NCI-H187 (cell line): ENCODE measurements at places on chromosomes 7 and 10.

DNA sequence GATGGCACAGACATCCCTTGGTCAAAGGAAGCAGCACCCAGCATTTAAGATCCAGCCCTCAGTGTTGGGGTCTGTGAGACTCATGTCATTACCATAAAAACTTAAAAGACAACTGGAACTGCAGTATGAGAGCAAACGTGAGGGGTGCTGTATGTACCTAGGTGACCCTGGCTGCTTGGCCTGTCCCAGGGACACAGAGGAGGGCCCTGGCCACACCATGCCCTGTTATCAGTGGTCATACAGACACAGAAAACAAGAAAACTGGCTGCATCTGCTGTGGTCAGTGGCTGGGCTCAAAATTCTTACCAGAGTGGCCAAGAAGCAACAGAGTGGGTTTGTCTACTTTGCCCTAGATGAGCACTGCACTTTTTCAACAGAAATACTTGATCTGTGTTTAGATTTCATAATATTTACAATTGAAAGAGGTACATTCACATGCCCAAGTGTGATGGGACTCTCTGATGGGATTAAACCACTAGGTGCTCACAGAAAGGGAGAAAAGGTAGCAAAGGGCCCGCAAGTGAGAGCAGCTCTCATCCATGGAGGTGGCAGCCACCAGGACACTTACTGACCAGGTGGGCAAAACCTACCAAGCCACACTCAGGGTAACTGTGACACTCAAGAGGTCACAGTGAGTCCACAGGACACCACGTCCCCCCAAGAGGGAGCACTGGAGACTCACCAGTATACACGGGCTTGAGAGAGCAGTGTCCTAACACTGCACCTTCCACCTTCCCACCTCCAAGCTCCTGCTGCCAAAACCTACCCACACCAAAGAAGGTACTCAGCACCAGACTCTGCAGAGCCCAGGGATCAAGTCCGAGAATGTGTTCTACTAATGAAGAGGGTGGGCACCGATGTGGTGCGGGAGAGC, 68.1 kb upstream of the CAMK2B start:
- DNase-seq, result no peak

DNA sequence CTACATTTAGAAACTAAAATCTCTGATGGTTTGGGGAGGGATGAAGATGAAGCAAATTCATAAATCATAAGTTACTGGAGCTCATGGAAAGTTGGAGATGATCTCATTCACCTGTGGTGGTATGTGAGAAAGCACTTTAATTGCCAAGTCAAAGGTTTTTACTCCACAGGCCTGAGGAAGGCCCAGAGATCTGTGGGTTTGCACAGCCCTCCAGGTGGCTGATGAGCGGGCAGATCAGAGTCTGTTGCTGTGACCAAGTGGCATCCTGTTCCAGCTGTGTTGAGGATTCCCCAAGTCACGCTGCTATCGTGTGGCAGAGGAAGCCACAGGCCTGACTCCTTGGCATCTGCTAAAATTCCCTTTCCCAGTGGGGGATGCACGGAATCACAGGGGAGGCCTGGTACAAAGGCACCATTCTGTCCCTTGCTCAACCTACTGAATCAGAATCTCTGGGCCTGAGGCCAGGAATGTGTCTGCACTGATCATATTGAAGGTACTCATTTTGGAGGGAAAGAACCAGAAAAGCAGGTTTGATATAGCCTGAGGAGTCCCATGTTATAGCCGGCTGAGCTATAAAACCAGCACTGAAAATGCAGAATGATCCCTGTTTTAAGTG, 19.7 kb upstream of the DDC start:
- no peak for DNase-seq

GRCh38 chr10:114326795-114327194, 77.5 kb downstream of the AFAP1L2 start:
- no peak for DNase-seq

DNA sequence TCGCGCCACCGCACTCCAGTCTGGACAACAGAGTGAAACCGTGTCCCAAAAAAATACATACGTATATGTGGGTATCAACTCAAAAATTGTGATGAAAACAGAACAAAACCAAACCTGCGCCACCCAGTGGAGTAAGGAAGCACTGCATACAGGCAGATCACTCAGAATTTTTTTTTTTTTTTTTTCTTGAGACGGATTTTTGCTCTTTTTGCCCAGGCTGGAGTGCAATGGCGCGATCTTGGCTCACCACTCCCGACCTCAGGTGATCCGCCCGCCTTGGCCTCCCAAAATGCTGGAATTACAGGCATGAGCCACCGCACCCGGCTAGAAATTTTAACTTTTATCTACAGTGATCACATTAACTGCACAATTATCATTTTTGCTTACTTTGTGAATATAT, 9.1 kb upstream of the TMEM236 start:
- no peak for DNase-seq

GRCh38 chr10:48246501-48246900, 28.0 kb downstream of the FRMPD2 start:
- no peak for DNase-seq

DNA sequence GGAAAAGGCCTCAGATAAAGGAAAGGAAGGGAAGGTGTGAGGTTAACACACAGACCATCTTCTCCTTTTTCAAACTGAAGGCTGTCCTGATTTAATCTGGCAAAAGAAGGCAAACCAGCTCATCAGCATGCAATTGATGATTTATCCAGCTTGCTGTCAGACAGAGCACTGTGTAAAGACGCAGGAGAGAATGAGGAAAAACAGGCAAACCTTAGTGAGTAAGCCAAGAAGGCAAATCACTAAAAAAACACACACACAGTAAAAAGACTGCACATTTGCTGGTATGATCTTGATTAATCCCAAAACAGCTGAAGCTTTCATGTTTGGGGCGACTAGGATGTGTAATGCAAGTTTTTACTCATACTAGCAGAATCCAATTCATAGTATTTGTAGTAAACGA, 65.8 kb upstream of the SKAP2 start:
- no peak for DNase-seq

DNA sequence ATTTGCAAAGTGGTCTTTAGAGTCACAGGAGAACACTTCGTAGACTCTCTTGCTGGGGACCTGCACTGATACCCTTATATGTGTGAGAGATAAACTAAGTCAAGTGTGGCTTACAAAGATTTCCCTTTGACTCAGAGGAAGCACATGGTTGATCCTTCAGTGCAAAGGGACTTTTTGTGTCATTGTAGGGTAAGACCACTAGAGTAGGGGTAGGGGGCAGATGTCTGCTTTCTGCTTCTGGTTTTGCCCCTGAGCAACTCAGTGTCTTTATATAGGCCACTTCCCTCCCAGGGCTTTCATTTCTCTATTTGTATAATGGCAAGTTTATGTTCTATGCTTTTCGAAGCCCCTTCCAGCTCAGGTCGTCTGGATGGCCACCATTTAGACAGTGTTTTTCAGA, 281.7 kb downstream of the SORCS3 start:
- no peak for DNase-seq

- DNase-seq, result no peak
These were observed 222.8 kb upstream of the IMMP2L start for GRCh38 chr7:111785076-111785475.

DNA sequence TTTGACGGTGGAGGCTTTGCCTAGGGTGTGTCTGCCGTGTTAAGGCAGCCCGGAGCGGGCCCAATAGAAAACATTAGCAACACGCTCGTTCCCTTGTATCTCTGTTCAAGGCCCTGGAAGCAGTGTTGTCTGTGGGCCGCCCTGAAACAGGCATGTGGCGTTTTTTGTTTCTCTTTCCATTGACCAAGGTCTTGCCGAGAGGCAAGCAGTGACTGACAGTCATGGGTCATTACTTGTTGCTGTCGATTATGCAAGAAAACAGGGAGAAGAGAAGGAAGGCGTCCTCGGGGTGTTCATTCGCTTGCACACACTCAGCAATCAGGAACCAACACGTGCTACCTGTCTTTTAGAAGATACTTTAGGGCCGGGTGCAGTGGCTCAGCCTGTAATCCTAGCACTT, 92.5 kb downstream of the EZH2 start:
- no peak for DNase-seq

GRCh38 chr10:100468978-100469377, 6.2 kb downstream of the WNT8B start:
- no peak for DNase-seq

GRCh38 chr10:91700788-91701444, 68.0 kb upstream of the PPP1R3C start:
- DNase-seq, result no peak

DNA sequence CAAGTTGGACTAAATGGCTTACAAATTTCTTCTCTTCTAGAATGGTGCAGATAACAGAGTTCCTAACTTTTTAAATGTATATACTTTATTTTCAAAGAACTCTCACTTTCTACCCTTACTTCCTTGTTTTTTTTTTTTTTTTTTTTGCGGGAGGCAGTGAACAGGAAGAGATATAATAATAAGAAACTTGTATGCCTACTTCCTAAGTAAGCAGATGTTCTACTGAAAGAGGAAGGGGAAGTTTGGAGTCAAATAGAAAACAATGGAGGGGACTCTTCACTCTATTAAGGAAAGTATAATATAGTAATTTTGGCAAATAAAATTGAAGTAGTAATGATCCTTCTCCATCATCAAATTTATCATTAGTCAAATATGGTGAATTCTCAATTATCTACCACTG, 754.0 kb downstream of the KCNMA1 start:
- DNase-seq, result no peak

DNA sequence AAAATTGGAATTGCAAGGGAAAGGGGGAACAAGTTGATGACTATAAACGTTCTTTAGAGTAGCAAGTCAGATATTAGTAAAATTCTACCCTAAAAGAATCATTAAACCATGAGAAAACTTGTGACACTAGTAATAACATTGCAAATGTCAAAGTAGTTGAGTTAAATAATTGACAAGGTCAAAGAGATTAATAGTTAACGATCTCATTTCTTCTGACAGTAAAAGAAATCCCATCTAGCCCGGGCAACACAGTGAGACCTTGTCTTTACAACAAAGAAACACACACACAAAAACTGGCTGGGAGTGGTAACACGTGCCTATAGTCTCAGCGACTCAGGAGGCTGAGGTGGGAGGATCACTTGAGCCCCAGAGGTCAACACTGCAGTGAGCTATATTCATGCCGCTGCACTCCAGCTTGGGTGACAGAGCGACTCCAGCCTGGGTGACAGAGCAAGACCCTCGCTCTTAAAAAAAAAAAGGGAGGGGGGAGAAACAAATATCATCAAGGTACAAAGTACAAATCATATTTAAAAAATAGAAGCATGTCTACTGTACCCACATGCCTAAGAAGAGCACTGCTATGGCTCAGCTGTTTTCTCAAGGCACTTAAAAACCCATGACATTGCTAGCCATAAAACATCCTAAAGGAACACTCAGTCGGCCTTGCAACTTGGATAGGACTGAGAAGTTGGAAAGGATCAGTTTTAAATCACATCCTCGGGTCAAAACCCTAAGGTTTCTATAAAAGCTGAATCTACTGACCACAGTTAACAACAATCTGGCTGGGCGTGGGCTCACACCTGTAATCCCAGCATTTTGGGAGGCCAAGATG, 401.1 kb downstream of the PARD3 start:
- DNase-seq, result no peak

- DNase-seq, result no peak
These were observed 3.2 kb upstream of the JCAD start for GRCh38 chr10:30062582-30062981.

DNA sequence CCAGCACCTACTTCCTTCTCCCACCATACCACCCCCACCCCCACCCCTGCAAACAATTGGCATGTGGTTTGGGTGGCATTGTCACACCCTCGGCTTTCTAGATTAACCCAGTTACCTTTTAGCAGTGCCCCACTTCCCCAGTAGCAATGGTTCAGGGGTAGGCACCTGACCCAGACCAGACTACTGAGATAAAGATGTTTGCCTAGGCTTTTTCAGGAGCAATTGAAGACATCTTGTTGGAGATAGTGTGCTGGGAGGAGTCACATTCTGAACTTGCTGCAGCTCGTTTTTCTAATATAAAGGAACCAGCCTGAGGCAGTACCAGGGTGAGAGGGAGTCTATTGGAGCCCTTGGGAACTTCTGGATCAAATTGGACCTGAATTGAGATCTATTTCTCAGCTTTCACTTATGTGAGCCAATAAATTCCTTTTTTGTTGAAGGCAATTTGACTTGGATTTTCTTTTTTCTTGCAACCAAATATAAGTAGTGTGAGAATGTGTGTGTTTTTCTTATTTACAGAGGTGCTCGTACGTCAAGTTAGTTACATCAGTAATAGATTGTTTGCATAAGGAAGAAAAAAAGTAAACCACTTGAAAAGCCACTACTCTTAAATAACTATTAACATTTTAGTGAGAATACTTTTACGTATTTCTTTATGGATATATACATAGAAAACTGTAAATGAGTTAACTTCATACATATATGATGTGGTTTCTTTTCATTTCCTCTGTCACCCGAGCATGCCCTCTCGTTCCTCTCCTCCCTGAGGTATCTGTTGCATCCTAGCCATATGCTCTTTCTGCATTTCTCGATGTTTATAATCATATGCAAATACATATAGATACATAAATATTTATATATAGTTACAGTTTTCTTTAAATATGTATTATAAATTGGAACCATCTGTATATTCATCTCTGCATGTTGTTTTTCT, 38.0 kb downstream of the RAB18 start:
- DNase-seq, result no peak

DNA sequence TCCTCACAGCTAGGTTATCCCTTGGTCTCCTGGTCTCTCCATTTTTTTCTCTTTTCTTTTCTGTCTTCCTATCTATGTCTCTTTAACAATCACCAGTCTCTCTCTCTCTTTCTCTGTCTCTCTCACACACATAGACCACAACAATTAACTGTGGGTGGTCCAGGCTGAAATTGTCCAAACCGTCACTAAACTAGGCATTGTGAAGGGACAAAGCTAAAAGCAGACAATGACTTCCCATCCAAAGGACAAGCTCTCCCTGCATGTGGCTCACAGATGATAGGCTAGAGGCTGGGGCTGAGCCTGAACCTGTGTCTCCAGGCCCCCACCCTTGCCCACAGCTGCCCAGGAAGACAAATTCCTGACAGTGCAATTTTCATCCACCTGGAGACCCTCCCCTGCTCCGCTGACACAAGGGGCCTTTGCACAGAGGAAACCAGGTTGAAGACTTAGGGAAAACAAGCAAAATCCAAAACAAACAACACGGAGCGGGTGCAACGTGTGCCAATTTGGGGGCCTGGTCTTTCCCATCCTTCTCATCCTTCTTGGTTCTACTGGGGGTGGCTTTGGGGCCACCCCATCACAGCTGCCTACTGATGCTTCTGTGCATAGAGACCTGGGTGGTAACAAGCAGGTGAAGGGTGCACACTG, 755.4 kb downstream of the GRID1 start:
- DNase-seq, result no peak

- DNase-seq, result no peak
These were observed 3.5 kb upstream of the SCIN start for GRCh38 chr7:12567015-12567414.

DNA sequence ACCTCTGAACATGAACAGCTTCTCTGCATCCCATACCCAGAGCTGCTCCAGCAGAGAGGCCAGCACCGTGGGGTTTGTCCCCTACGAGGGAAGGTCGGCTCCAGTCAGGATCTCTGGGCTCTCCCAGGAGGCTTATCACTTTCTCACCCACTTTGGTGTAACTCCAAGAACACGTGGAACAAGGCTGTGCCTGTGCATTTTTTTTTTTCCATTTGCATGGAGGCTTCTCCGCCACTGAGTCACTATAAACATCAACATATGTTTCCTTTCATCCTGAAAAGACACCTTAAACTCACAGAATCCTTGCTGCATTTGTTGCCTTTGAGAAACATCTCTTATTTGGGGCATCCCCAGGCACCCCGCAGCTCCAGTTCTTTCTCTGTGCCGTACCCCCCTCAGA, 29.4 kb upstream of the ECHDC3 start:
- DNase-seq, result no peak
